HFFc6 (cell line): ENCODE measurements at places on chromosomes 3 and 15. TPM values are rescaled to one million over a fixed set of nuclear protein-coding genes. Genes with fewer than 3 reads are reported as not detected.

Gene PTH1R
- total RNA-seq: 1.4 TPM in 1 of 3 replicates, not detected in the others

Gene PEX5L
- 0.28 TPM in 1 of 2 replicates, not detected in the other for total RNA-seq

Gene TM4SF1
- total RNA-seq: 7.7 to 75.8 TPM (median 9.2 TPM) in 3 replicates

Gene TWF2
- 75.6 to 80.0 TPM (median 77.3 TPM) in 3 replicates for total RNA-seq

Gene AGTR1
- total RNA-seq: not detected in 3 replicates

DNA sequence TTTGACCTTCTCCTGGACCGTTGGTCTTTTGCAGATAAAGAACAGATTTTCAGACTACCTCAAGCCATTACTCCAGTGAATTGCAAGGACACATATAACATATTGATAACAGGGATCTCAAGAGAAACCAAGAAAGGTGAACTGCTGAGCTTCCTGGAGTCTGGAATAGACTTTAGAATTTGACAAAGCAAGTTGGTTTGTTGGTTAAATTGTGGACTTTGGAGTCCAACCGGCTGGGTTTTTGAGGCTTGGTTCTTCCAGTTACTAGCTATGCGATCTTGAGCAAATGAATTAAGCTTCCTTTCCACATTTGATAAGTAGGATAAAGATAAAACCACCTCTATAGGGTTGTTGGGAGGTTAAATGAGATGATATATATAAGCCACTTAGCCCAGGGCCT, 233.1 kb downstream of the SHQ1 start:
- no peak for DNase-seq

DNA sequence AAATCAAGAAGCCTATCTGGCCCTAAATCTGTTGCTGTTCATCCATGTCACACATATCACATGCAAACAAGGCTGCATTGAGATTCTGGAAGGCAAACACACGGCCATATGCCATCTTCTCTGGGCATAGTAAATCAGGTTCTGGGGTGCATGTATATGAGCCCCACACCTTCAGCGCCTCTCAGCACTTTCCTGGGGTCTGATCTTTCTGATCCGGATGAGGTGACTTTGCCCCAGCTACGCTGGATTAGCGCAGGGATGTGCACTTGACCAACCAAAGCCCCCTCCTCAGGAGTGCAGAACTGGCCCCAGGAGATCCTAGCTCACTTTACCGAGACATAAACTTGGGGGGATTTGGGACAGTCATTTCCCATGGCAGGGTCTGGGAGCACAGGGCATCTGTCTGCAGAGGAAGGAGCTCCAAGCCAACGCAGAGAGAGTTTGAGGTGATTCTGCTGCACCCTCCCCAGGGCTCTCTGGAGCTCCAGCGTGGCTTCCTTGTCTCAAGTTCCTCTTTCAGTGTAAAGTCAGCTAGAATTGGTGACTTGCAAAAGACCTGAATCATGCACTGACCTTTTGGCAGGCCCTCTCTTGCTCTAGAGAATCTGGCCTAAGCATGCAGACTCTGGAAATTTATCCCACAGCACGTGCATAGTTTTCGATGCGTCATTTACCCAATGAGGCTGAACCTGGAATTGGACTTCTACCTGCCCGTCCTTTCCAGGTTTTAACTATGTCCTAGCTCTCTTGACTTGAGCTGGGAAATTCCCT, 63.5 kb upstream of the KLF13 start:
- DNase-seq: no peak

GRCh38 chr15:63362885-63363284, 18.8 kb downstream of the CA12 start:
- DNase-seq: no peak

GRCh38 chr3:98806521-98806920, 43.4 kb downstream of the ST3GAL6 start:
- no peak for DNase-seq

DNA sequence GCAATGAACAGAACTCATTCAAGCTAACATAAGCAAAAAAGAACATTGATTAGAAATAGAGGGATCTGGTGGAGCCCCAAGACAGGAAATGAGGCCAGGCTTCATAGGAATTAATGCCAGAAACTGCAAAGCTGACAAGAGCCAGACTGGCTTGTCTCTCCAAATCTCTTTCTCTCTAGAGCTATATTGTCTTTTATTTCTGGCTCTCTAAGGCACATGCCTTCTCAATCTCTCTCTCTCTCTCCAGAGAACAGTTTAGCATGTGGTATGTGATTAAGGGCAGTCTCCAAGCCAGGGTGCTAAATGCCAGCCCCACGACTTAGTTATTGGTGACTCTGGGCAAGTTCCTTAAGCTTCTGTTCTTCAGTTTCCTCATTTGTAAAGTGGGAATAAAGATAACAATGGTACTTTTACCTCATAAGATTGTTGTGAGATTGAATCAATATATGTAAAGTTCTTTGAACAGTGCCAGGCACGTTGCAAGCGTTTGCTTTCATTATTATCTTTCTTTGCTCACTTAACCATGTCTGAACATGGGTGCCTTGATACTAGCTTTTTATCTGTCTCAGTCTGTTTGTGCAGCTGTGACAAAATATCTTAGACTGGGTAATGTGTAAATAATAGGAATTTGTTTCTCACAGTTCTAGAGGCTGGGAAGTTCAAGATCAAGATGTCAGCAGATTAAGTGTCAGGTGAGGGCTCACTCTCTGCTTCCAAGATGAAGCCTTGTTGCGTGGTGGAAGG, 123.2 kb downstream of the BDH1 start:
- DNase-seq: no peak

DNA sequence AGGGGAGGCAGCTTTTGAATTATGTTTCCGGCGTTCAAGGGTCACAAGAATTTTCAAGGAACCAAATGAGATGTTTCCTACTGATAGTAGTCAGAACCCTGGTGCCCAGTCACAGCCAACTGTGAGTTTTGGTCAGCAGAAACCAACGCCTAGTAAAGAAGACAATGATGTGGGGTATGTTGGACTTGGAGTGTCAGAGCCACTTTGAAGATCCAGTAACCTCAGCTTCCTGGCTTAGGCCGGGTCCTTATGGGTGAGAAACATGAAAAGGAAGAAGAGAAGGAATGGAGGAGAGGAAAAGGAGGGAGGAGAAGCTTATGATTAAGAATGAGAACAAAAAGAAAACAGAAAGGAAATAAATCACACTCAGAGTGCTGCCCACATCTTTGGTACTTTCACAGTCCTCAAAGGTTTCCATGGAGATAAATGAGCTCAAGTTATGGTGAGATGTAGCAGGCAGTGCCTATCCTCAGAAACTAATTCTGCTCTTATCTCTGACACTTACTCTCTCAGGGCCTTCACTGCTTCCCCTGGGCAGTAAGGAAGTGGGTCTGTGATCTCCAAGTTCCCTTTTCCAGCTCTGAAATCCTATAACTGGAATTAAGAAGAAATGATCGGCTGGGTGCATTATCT, 2.0 kb upstream of the MCF2L2 start:
- DNase-seq: no peak

DNA sequence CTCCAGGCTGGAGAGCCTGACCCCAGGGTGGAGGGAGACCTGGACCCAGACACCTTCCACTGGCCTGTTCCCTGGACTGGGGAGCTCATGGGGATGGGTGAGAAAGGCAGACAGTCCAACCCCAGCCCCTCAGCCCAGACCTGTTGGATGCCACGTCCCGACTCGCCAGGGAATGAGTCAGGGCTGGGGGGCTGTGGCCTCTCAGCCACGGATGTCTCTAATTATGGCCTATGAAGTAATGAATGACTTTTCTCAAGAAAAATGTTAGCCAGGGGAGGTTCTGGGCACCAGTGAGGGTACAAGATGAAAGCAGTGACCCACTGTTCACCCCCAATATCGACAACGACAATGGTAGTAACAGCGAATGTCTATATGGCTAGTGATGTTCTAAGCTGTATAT, 107.0 kb upstream of the RPL32 start:
- peak; percentile 51 for DNase-seq

- DNase-seq: no peak
Measured at GRCh38 chr3:55951388-55951787, 464.3 kb upstream of the WNT5A start.

DNA sequence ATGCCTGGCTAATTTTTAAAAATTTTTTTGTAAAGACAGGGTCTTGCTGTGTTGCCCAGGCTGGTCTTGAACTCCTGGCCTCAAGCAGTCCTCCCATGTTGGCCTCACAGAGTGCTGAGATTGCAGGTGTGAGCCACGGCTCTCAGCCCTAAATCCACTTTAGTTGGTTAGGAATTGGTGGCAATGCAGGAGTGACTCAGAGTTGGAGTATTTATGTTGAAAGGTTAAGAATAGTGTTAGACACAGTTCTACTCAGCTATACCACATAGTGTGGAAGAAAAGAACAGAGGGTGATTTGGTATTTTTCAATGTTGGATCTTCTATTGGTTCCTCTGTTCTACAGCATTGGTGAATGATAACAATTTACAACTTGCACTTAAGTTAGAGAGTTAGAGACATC, 7.6 kb downstream of the ZNF639 start:
- DNase-seq: no peak

GRCh38 chr15:68565726-68566125, 13.1 kb upstream of the CORO2B start:
- DNase-seq: no peak

- DNase-seq: no peak
Measured at GRCh38 chr3:121757087-121757811, 7.7 kb upstream of the GOLGB1 start.
